ENCODE measurements at places on chromosomes 3 and 15.
A peak's percentile ranks its signal among the peaks of the same experiment; 100 is the strongest.

- DNase-seq: no peak
Observed at GRCh38 chr15:67127331-67127664, 61.9 kb downstream of the SMAD3 start.

DNA sequence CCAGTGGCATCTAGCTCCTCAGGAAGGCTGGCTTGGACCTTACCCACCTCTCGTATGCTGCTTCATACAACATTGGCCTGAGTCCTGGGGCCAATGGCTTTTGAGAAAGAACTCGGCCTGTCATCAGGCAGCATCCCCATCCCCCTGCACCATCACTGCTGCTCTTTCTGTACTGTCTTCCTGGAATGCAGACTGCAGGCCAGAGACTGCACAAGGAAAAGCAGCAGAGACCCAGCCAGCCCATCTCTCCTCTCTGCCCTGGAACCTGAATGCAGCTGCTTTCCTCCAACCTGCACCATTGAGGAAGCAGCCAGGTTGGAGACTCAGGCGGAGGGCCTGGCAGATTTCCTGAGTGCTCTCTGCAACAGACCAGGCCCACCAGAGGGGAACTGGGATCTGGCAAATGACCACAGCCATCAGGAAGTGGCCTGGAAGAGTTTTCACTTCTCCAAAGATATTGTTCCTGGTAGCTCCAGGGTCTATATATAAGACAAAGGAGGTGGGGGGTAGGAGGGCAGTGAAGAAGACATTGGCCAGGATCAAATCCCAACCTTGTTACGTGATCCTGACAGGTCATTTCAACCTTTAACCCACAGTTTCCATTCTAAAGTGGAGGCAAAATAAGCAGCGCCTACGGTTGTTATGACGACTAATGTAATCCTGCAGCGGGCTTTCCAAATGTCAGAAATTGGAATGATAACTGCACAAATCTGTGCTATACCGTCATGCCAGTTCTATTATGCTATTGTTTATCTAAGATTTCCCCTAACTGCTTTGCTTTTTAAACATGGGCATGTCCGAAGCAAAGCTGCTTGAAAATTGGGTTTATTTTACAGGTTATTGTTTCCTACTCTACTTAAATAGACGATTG lies 24.4 kb upstream of the RAB7A start:
- no peak for DNase-seq

GRCh38 chr3:159627634-159628033 lies 361.0 kb upstream of the IL12A start:
- no peak for DNase-seq

GRCh38 chr15:49200347-49200746 lies 30.3 kb downstream of the GALK2 start:
- DNase-seq: no peak

DNA sequence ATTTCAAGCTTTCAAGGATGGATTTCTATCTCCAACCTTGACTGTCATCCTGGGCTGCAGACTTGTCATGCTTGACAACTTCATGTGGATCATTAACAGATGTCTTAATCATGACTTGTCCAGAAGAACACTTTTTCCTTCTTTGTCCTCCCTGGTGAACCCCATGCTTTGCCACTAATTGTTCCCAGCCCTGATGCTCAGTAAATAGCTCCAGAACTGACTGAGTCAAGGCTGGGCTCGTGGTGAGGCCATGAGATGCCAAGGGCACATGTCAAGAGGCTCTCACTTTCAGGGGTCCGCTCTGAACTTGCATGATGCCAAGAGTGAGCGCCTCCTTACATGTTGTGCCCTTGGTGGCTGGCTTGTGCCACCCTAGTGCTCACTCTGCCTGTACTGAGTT lies 48.9 kb upstream of the KY start:
- DNase-seq: no peak

GRCh38 chr3:195058336-195059005 lies 212.5 kb downstream of the XXYLT1 start:
- peak; percentile 21 for DNase-seq

- DNase-seq: peak; percentile 67
Observed at GRCh38 chr3:65732051-65732935, 306.4 kb downstream of the MAGI1 start.

DNA sequence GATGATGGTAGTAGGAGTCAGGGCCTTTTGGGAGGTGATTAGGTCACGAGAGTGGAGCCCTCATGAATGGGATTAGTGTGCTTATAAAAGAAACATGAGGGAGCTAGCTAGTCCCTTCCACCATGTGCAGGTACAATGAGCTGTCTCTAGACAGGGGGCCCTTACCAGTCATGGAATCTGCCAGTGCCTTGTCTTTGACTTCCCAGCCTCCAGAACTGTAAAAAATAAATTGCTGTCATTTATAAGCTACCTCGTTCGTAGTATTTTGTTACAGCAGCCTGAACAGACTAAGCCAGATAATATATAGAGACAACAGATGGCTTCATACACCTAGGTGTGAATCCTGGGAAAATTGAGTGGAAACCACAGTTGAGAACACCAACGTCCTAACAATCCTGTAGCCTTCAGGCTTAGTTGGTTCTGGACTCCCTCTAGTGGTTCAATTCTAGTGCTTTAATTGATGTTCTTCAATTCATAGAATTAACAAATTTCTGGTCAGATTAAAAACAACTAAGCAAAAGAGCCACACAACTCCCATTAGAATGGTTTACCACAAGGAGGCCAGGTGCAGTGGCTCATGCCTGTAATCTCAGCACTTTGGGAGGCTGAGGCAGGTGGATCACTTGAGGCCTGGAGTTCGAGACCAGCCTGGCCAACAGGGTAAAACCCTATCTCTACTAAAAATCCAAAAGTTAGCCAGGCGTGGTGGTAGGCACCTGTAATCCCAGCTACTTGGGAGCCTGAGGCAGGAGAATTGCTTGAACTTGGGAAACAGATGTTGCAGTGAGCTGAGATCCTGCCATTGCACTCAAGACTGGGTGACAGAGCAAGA lies 21.3 kb upstream of the GATM start:
- peak; percentile 95 for DNase-seq

DNA sequence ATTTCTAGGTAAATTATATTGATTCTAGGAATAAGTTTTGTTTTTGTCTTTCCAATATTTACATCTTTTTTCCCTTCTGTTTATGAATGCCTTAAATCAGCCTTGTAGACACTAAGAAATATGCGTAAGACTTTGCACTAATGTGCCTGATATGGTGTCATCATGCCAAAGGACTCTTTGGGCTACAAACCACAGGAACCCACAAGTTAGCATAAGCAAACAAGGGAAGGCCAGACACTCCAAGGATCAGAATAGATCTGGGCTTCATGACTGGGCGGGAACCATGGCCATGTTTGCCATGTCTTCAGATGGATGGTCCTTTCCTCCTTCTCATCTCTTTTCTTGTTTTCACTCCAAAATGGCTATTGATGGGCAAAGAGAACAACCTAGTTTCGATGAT lies 242.2 kb upstream of the CHRNA7 start:
- no peak for DNase-seq

DNA sequence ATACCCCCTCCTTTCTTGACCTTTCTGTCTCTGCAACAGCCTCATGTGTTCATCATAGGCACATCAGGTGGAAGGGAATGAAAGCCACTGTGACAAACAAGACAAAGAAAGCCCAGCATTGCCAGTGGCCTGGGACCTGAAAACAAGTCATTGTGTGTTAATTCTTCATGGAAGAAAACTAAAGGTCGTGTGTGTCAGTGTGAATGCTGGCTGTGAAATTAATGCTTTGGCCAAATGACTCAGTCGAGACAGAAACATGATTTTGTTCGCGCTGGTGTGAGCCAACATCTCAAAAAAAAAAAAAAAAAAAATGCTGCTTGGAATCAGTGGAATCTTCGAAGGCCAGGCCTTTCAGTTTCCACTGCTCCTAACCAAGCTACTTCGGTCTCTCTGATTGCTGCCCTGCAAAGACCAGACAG lies 386.5 kb upstream of the PROK2 start:
- no peak for DNase-seq

- no peak for DNase-seq
Observed at GRCh38 chr3:81237181-81237580, 524.3 kb downstream of the GBE1 start.
